Stimulated activated CD4-positive, alpha-beta T cell treated with anti-CD3 and anti-CD28 coated beads, Interleukin-4, amount 100 ng/mL, for 1 hour (primary cell): ENCODE measurements at places on chromosomes 4 and X.

- DNase-seq = no peak
Measured at GRCh38 chr4:144504883-144505282, 141.1 kb upstream of the HHIP start.

DNA sequence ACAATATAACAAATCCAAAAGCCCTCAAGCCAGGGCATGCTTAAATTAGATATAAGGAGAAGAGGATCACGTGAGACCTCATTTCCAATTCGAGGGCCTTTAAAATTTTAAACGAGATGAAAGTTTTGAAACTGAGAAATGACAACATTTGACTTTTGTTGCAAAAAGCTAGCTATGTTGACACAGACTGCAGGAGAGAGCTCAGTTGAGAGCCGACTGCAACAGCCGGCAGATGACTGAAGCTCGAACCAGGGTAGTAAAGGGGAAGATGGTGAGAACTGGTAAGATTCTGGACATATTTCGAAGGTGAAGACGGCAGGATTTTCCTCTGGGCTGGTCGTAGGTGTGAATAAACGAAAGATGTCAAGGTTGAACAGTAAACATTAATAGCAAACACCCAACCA lies 773 bp downstream of the PRMT9 start:
- DNase-seq = peak; percentile 8

DNA sequence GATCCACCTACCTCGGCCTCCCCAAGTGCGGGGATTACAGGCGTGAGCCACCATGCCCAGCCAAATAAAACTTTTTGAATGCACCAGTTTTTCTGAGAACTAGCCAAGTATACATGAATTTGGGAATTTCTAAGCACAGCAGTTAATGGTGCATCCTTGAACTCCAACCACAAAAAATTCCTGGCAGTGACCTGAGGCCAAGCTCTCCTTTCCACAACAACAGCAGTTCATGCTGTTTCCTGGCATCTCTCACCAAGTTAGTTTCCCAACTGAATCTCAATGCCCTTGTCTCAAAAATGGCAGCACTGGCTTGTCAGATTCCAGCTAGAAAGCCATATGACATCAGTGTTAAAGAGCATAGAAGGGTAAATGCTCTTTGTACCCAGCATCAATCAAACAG lies 15.9 kb upstream of the XKRX start:
- DNase-seq = no peak

DNA sequence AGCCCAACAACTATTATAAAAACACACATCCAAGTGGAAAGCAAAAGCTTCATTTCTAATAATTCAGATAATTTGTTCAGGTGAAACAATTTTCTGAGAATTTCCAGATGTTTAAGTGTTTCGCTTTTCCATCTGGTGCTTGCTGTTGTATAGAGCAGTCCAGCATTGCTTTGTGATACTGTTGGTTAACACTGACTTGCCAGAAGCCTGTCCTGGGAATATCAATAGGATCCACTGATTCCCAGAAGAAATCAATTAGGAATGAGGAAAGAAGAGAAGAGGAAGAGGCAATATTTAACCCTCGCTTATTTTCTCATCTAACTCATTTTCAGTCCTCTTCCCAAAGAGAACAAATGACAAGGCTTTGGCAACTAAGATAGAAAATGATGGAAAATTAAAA lies 94.9 kb upstream of the DDIT4L start:
- DNase-seq = no peak

GRCh38 chrX:20019672-20020365 lies 29.0 kb upstream of the BCLAF3 start:
- no peak for DNase-seq
